ENCODE measurements at places on chromosomes 6 and 20.

- no peak for DNase-seq
Measured at GRCh38 chr6:10540073-10540746, 19.1 kb downstream of the GCNT2 start.

DNA sequence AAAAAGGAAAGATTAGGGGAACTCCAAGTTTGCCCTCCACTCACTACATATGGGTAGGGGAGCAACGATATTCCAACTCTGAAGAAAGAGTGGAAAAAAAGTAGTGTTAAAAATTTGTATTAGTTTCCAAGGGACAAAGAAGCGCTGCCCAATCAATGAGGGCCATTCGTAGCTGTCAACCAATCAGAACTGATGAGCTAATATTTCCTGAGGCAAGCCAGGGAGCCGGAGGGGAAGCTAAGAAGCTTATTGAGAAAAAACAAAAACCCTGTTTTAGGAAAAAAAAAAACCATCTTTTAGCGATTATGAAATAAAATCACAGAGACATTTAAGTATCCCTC, 59.5 kb downstream of the TRIM38 start:
- DNase-seq, result no peak

GRCh38 chr6:53426667-53427270, 78.0 kb upstream of the ELOVL5 start:
- DNase-seq, result no peak

GRCh38 chr6:145627451-145627850, 107.9 kb downstream of the EPM2A start:
- no peak for DNase-seq

- no peak for DNase-seq
Measured at GRCh38 chr20:53579581-53580375, 13.9 kb downstream of the ZNF217 start.

DNA sequence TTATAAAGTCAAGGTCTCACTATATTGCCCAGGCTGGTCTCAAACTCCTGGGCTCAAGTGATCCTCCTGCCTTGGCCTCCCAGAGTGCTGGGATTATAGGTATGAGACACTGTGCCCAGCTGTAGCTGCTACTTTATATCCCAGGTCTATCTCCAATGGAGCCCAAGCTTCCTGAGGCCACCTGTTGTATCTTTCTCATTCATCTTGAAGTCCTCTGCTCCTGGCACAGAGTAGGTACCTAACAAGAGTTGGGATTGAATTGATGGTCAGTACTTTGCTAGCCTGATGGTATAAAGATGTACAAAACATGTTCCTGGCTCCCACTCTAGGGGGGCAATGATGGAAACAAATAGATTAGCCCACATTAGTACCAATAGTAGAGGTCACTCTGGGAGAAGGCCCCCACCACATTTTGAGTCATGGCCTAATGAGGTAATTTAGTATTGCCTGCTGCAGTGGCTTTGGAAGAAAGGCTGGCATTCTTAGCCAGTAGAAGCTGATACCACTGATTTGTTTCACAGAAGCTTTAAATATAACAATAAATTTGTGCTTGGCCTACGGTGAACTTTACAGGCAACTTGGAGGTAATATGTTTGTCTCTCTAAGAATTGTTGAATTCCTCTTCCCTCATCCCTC, 5.4 kb downstream of the PTPN1 start:
- DNase-seq, result no peak

DNA sequence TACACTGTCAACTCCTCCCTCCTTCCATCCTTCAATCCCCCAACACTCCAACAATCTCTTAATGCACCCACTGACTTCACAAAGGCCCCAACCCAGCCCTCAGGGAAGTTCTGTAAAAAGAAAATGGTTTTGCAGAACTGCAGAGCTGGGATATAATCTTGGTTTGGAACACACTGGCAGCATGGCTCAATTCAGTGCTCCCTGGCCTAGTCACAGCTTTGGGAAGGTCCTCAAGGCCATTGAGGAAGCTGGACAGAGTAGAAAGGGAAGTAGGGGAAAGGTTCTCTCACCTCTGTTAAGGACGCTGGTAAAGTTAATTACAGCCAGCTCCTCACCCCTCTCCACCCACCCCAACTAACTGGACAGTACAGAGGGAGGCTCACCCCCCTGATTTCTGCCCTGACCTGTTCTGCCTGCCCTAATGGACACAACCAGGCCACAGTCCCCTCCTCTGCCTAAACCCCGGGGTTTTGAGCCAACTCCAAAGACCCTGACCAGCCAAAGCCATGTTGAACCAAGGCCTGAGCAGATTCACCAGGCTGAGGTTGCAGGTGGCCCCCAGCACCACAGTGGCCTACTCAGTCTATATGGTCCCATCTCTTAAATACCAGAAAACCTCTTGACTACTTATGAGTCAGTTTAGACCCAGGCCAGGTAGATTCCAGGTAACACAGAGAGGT, 49.2 kb downstream of the MAFB start:
- DNase-seq, result no peak

DNA sequence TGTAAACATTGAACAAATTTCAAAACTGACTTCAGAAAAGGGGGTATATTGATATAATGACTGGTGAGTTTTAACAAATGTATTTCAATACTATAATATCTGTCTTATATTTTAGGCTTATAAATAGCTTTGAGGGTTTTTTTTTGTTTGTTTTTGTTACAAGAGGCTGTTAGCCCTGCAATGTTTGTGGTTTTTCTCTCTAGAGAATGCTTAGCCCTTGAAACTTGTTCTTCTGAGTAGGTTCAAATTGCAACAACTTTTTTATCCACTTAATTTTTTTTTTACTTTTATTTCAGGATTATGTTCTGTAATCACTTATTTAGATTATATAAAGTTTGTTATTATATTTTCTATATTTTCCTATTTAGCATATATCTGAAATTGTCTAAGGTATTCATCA, 333.2 kb downstream of the RIMS1 start:
- no peak for DNase-seq

Data from stimulated activated CD4-positive, alpha-beta T cell treated with anti-CD3 and anti-CD28 coated beads, Interleukin-12 subunit alpha, Interleukin-12 subunit beta, amount 100 ng/mL, for 48 hours (primary cell).